ENCODE measurements at places on chromosomes 1 and 21.
A peak's percentile ranks its signal among the peaks of the same experiment; 100 is the strongest.

DNA sequence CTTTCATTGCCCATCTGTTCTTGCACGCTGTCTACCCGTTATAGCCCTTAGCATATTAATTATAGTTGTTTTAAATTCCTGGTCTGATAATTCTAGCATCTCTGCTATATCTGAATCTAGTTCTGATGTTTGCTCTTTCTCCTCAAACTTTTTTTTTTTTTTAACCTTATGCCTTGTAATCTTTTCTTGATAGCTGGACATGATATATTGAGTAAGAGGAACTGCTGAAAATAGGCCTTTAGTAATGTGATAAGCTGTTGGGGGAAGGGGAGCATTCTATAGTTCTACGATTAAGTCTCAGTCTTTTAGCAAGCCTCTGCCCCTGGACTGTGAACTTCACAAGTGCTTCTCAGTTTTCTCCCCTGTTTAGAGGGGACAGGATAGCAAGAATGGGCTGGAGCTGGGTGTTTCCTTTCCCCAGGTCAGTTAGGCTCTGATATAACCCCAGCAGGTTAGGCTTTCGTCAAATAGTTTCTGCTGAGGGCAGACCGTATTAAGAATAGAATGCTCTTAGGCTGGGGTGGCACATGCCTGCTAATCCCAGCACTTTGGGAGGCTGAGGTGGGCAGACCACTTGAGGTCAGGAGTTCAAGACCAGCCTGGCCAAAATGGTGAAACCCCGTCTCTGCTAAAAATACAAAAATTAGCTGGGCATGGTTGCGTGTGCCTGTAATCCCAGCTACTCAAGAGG is 62.2 kb downstream of the ZFYVE9 start:
- DNase-seq: no peak

- no peak for DNase-seq
These were observed 243.9 kb downstream of the KAZN start for GRCh38 chr1:14842361-14842760.

GRCh38 chr1:59295618-59296017 is 1.3 kb upstream of the FGGY start:
- no peak for DNase-seq

GRCh38 chr1:232793944-232794343 is 11.3 kb upstream of the MAP10 start:
- DNase-seq: peak; percentile 26

DNA sequence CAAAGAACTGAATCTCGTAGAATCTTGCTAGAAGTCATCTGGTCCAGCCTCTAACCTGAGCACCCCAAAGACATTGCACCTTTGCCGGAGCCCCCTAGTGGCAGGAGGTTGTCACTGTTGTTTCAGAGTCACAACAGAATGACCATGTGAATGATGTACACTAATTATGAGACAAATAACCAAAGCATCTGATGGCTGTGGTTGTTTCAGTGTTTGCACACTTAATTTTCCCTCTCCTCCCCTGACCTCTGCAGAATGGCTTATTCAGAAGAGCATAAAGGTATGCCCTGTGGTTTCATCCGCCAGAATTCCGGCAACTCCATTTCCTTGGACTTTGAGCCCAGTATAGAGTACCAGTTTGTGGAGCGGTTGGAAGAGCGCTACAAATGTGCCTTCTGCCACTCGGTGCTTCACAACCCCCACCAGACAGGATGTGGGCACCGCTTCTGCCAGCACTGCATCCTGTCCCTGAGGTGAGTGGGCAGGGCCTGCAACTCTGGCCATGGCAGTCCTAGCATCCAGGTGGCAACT is 26.4 kb downstream of the TRAF5 start:
- no peak for DNase-seq

DNA sequence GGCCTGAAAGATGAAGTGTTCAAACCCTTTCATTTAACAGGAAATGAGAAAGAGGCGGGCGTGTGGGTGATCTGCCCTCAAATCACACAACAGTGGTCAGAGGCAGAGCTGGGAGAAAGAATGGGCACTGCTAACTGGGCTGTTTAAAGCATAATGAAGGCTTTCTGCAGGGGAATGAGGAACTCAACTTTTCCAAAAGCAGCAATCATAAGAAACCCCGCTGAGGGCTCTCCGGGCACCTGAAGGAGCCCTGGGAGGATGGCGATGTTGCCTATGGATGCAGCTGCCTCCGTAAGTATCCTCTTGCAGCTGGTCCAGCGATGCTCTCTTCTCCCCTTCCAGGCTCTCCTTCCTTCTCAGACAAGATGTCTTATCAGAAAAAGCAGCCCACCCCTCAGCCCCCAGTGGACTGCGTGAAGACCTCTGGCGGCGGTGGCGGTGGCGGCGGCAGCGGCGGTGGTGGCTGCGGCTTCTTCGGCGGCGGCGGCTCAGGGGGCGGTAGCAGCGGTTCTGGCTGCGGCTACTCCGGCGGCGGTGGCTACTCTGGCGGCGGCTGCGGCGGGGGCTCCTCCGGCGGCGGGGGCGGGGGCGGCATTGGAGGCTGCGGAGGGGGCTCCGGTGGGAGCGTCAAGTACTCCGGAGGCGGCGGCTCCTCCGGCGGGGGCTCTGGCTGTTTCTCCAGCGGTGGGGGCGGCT is 1.2 kb downstream of the LORICRIN start:
- DNase-seq: no peak

DNA sequence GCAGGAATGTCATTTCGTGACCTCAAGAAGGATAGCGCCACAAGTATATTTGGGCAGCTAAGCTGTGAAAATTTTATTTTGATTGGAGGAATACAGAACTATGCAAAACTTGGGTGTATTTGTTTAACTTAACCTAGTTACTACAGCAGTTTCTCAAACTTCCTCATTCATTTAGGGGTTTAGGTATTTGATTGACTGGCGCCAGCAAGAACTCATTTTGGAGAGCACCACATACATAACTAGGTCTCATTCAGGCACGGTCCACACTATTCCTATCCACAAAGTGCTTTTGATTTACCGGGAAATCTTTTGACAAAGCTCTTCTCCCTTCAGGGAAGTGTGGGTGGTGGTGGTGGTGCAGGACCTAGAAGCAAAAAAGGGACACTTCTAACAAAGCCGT is 155.1 kb upstream of the NRIP1 start:
- DNase-seq: no peak

- DNase-seq: no peak
These were observed 508 bp downstream of the RAVER2 start for GRCh38 chr1:64745181-64745985.

- DNase-seq: no peak
These were observed 132.2 kb downstream of the TLR5 start for GRCh38 chr1:223010582-223011504.

DNA sequence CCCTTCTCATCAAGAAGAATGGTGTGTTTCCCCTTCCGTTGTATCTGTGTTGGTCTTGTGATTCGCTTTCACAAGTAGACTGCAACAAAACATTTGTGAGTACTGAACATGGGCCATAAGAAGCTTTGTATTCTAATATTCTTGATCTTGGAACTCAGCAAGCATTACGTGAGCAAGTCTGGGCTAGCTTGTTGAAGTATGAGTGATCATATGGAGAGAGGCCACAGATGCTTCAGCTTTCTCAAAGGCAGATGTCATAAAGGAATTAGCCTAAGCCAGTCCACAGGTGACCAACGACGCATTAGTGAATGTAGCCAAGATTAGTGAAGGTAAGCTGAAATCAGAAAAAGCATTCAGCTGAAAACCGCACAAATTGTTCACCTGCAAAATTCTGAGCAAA is 609.6 kb upstream of the NEGR1 start:
- no peak for DNase-seq

- no peak for DNase-seq
These were observed 15.9 kb upstream of the OSBPL9 start for GRCh38 chr1:51600965-51601364.

DNA sequence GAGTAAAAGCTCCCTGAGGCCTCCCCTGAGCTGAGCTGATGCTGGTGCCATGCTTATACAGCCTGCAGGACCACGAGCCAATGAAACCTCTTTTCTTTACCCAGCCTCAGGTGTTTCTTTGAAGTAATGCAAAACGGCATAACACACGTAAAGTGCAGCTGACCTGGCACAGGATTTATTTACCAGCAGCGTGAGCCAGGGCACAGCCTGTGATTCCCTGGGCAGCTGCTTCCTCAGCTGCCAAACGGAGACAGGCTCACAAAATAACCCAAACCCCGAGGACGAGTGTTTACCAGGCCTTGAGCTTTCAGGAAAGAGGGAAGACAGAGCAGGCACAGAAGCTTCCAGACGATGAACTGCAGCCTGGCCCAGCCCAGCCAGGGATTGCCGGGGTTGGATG is 120.6 kb upstream of the ARHGEF16 start:
- no peak for DNase-seq

DNA sequence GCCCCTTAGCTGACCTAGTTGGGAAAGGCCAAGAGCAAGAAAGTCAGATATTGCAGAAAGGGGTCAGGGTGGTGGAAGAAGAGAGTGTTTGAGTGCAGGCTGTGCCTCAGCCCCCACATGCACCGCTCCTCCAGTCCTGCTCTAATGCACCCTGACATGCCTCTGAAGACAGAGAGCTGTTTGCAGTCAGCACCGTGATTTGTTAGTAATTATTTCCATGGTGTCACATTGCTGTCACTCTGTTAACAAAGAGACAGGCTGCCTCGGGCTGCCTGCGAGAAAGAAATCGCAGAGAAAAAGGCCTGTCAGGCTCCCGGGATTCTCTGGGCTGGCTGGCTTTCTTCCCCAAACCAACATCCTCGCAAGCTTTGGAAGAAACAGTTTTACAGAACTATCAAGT is 58.3 kb downstream of the ERI3 start:
- DNase-seq: no peak

GRCh38 chr21:36461277-36461917 is 18.5 kb downstream of the CLDN14 start:
- DNase-seq: no peak

DNA sequence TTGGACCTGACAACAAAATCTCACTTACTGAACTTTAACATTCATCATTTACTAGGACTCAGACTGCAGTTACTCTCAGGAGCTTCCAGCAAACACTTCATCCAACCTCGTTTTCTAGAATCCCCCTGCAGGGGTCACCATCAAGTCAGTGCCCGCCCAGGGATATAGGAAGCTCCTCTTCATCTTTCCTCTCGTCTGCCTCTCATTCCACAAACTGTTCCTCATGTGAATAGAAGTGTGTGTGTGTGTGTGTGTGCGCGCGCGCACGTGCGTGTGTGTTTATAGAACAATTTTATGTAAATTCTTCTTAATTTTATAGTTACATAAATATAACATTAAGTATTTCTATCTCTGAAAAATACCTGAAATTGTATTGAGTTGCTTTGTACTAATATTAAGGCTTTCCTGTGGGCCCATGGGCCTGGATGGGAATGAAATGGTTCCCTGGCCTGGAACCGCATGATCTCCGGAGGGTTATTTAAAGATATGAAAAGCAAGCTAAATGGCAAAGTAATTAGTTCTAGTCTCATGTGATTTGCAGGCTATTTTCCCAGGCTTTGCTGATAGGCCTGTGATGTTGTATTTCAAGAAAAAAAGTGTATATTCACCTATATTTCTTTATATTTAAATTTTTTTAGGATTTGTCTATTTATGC is 21.7 kb upstream of the ABCD3 start:
- DNase-seq: no peak

DNA sequence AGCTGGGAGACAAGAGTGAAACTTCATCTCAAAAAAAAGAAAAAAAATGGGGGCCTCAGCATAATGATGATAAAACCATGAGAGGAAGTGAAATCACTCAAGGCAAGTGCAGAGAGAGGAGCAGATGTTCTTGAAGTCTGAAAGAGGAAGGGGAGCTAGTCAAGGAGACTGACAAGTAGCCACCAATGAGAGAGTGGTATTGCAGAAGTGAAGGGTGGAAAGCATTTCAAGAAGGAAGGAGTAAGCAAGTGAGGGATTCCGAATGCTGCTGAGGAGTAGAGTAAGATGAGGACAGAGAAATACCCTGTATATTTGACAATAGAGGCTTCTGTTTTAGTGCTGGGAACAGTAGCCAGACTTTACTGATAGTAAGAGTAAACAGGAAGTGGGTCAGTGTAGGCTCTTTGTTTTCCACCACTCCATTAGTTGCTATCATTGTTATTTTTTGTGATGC is 2.9 kb downstream of the TATDN3 start:
- DNase-seq: no peak

DNA sequence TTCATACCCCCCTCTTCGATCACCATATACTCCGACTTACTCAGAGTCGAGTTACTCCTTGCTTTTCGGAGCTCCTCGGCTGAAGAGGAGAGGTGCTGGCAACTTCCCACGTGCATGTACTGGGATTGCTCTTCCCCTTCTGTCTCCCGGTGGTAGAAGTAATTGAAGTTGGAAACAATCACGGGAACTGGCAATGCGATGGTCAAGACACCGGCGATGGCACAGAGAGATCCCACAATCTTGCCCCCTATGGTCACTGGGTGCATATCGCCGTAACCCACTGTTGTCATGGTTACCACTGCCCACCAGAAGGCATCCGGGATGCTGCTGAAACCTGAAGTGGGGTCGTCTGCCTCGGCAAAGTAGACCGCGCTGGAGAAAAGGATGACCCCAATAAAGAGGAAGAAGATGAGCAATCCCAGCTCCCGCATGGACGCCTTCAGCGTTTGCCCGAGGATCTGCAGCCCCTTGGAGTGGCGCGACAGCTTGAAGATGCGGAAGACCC is 1.5 kb downstream of the KCNA3 start:
- DNase-seq: no peak

GRCh38 chr1:56578963-56579875 is at the start of gene PLPP3:
PLPP3 (minus strand) TSS chr1:56579563; CDS start chr1:56579016, 547 bp downstream.
- DNase-seq: peak; percentile 71

GRCh38 chr1:222697203-222697602 is 15.1 kb downstream of the AIDA start:
- DNase-seq: no peak

- DNase-seq: no peak
These were observed 29.9 kb upstream of the HJV start for GRCh38 chr1:146051452-146051851.

- DNase-seq: no peak
These were observed 20.7 kb upstream of the HPCAL4 start for GRCh38 chr1:39711966-39712340.

DNA sequence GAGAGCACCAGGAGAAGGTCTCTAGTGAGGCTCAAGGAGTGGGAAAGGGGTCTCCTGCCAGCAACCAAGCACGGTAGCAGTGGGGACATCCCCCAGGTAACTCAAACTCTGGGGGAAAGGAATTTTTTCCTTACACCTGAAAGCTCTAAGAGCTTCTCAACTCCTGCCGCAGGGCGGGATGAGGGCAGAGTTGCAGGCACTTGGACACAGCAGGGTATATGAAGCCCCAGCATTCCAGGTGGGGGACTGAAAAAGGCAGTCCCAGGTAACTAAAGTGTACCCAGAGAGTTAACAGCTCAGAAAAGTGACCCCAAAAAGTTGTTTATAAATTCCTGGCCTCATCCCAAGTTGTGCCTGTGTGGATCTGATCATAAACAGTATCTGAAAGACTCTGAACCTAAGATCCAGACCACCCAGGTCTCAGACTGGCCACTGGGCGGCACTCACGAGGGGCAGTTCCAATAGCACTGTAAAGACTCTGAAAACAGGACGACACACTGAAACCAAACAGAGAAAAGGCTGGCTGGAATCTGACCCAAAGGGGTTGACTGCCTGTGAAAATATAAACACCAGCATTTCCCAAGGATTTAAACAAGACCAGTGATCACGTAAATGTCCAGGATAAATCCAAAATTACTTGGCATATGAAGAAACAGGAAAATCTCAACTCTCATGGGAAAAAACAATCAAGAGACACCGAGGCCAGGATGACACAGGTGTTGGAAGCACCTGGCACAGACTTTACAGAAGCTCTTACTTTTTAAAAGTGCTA is 47.5 kb downstream of the HSF2BP start:
- DNase-seq: no peak

GRCh38 chr1:6198646-6199297 is 623 bp downstream of the RPL22 start:
- no peak for DNase-seq

- DNase-seq: no peak
These were observed 61.5 kb upstream of the ATP1B1 start for GRCh38 chr1:169044971-169045370.

Data from AG04449 (cell line).